ENCODE measurements at places on chromosomes 1 and 21. TPM values are rescaled to one million over a fixed set of nuclear protein-coding genes. Genes with fewer than 3 reads are reported as not detected.

DNA sequence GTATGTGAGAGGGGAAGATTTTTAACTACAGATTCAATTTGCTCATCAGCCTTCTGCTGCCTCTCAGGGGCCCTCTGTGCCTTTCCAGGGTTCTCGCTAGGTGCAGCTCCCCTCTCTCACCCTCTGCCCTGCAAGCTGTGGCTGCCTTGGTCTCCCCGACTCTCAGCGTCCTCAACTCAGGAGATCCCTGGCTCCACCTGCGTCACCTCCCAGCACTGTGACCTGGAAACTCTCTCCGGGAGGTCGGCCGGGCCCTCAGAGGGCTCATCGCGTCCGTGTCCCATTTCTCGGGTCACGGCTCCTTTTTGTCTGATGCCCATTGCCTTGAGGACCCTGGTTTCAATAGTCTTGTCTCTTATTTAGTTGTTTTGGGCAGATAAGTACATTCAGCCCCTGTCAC lies 63.5 kb upstream of the ADARB1 start:
- DNase-seq, result no peak

EPHB2 gene
- total RNA-seq, result 9.4 TPM

- no peak for DNase-seq
Measured at GRCh38 chr1:111704776-111705175, 34.4 kb downstream of the INKA2 start.

DNA sequence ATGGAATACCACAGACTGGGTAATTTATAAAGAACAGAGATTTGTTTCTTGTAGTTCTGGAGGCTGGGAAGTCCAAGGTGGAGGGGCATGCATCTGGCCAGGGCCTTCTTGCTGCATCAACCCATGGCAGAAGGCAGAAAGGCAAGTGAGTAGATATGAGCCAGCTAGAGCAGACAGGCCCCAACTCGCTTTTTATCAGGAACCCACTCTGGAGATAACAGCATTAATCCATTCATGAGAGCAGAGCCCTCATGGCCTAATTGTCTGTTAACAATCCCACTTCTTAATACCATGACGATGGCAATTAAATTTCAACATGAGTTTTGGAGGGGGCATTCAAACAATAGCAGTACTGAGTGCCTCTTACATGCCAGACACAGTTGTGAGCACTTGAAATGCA lies 87.2 kb upstream of the SOX13 start:
- DNase-seq, result no peak

OPTC gene
- total RNA-seq, result 0.87 TPM

SPRR1B gene
- total RNA-seq, result not detected

- DNase-seq, result no peak
Measured at GRCh38 chr1:177755851-177756560, 213.9 kb downstream of the SEC16B start.

DNA sequence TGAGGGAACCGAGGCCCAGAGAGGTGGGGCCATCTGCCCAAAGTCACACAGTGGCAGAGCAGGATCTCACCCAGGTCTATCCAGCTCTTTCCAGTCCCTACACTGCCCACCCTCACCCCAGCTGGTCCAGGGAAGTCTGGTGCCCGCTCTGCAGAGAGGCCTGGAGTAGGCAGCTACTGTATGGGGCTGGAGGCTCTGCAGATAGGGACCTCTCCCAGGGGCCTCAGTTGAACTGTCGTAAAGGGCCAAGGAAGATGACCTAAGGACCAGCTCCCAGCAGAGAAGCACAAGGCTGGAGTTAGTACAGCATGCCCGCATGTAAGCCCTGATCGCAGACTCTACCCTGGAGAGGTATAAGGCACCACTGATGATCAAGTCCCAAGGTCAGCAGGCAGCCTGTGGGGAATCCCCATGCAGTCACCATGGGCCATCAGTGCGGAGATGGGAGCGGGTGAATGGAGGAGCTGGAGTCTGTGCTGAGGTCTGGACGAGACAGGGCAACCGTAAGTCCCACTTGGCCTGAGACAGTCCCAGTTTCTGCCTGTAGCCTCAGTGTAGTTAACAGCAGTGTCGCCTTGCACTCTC lies 320.2 kb downstream of the MATN1 start:
- DNase-seq, result no peak

TNFRSF1B gene
- 7.7 TPM for total RNA-seq

B3GALNT2 gene
- total RNA-seq, result 62.5 TPM

GRCh38 chr1:167408355-167408754 lies 110.0 kb downstream of the CD247 start:
- no peak for DNase-seq

RIPPLY3 gene
- total RNA-seq, result 0.47 TPM

GRCh38 chr1:234631721-234632125 lies 21.7 kb upstream of the IRF2BP2 start:
- DNase-seq, result no peak

LAPTM5 gene
- total RNA-seq, result 2.0 TPM

DNA sequence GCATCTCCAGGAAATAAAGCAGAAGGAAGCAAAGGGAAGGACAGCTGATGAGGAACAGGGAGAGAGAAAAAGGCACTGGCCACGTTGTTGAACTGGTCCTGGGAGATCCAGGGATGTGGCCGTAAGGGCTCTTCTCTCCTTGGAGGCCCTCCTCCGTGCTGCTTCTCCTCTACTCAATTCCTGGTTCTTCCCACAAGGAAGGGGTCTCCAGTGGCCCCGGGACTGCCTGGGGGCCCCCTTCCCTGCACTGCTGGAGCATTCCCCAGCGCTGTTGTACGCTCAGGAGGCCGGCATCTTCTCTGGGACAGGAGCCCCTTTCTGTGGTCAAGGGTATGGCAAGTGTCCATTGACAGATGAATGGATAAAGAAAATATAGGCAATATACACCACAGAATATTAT lies 88.5 kb upstream of the TLR5 start:
- no peak for DNase-seq

DNA sequence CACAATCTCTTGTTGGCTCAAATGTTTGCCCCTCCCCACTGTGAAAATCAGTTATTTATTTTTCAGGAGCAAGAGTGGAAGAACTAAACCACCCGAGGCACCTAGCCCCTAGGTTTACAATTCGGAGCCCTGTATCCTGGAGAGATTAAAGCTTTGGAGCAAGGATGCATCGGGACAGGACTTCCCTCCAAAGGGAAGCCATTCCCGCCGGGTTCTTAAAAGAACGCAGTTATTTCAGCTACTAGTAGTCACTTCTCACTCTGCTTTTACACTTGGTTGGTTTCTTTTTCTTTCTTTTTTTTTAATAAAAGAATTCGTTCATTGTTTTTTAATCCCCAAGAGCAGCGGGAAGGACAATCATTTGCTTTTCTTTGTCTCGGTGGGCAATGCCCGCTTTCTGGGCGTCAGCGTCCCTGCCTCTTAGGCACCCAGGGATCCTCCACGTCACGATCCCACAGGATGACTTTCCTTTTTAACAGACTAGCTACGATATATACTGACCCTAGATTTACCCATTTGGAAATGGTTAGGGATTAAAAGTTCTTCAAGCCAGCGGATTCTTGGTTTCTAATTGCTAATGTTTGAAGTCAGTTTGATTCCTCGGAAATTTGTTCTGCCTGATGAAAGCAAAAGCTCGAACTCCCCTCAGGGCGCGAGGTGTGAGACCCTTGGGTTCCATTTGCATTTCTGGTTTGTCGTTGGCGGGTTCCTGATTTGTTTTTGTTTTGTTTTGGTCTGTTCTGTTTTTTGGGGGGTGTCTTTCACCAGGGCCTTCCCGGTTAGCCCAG lies 9.0 kb downstream of the TBX15 start:
- DNase-seq, result no peak

GRCh38 chr1:116826818-116827606 lies 72.8 kb downstream of the CD2 start:
- DNase-seq, result no peak

DNA sequence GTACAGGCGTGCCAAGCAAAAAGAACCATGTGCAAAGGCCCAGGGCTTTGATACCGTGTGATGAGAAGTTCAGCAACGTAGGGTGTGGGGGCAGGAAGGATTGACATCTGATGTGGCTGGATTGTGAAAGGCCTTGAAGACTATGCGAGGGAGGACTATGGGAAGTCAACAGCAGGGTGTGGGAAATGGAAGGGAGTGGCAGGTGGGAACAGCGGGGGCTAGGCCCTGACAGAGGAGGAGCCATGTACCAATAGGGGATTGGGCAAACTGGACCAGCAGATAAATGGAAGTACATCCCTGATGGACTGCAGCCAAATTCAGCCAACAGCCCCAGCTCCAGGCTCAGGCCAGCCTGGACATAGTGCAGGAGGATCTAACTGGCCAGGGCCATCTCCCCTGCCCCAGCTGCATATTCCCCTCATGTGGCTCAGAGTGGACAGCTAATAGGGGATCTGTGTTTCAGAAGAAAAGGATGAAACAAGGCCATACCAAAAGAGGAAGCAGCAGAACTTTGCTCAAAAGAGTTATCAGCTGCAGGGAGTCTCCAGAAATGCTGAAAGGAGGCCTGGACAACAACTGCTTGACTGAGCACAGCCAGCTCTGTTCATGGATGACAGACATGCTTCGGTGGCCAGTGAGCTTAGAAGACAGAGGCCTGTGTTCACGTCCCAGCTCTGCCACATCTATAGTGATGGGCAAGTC lies 140.2 kb upstream of the SGIP1 start:
- no peak for DNase-seq

DNA sequence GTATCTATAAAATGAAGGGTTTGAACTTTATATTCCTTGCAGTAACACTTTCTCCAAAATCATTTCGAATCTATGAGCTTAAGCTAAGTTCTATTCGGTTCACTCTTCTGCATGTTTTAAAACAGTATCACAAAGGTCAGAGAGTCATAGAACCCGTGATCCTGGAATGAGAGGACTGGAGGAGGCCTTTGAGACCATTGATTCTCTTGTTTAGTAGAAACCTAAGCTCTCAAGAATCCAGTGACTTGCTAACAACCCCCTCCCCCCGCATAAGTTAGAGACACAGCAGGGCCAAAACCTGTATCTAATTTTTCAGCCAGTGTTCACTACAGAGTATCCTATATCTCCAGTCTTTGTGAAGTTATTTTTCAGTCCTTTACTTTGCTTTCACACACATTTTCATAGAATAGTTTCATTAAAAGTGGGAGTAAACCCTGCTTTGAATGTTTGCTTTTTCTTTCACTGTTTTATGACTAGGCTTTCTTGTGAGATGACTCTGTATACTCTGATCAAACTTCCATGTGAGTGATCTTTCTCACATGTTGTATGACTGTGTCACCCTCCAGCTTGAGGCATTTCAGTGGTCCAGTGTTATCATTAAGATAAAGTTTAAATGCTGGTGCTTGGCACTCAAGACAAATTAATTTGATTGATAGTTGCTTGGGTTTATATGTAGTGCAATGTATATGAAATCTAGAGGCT lies 275.4 kb upstream of the SGIP1 start:
- no peak for DNase-seq

DNA sequence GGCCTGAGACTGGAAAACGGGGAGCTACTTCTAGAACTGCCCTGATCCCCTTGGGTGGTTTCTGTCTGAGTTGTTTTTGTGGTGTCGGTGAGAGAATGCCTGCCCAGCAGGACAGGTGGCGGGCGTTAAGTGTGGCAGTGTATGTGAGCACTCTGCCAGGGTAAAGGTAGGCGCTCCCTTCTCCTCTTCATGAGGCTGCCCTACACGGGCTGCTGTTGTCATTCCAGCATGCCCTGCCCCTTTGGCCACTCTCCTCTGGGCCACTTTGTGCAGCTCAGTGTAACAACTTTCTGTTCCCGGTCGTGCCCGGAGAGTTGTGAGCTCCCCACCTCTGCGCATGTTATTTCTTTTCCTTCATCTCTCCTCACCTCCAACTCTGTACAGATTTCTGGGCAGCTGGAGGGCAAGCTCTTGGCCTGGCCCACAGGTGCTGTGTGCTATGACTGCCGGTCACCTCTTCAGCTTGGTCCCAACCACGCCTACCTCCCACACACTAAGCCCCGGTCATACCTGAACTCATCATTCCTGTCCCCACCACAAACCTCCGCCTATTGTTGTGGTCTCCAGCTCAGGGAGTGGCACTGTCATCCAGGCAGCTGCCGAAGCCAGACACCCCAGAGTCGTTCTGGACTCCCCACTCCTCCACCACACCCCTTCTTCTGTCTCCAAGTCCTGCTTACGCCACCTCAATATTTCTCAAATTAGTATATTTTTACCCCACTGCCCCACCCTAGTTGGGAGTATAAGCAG lies 69.0 kb downstream of the GADD45A start:
- no peak for DNase-seq

- no peak for DNase-seq
Measured at GRCh38 chr1:221067721-221068120, 188.5 kb downstream of the HLX start.

DNA sequence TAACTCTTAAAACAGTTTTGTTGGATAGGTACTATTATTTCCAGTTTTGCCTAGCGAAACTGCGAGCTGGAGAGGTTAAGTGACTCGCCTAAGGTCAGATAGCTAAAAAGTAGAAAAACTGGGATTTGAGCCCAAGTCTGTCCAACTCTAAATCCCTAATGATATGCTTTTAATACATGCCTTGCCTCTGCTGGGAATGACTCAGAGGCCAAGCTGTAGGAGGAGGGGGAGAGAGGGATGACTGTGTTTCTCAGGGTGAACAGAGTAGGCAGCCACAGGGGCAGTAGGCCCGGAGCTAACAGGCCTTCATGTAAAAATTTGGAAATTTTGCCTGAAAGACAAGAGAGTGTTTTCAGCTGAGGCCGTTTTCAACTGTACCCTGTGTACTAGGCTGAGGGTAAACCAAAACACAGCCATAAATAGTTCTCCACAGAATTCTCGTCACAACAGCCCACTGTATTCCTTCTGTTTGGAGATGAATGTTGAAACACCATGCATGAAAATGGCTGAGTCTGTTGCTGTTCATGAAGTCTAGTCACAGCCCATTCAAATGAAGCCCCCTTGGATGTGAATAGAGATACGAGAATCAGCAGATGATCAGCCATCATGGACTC lies 107.5 kb upstream of the HOOK1 start:
- DNase-seq, result peak; percentile 40

Measured in testis (tissue), 5 donors.